Ascending aorta (tissue), 2 donors: ENCODE measurements at places on chromosomes 2 and 18.

- DNase-seq = no peak
- H3K4me3 ChIP-seq = no peak overlapping the region
- no peaks in the 10 kb centered on the region for H3K36me3 ChIP-seq
- H3K4me1 ChIP-seq = no peaks in the 10 kb centered on the region
These were observed 60.8 kb downstream of the MTHFD2 start for GRCh38 chr2:74259191-74259590.

- peaks cover 24% of the 10 kb centered on the region for H3K4me1 ChIP-seq
- no peak within 1 kb of the TSS for H3K4me3 ChIP-seq
- no peaks in the 10 kb centered on the region for H3K36me3 ChIP-seq
- H3K27me3 ChIP-seq = peaks cover 28% of the 10 kb centered on the region
These were observed at the start of gene PAX8 for GRCh38 chr2:113278742-113279139. TSS of gene PAX8 (minus strand) at chr2:113278921. CDS start at chr2:113278394, 527 bp downstream.

DNA sequence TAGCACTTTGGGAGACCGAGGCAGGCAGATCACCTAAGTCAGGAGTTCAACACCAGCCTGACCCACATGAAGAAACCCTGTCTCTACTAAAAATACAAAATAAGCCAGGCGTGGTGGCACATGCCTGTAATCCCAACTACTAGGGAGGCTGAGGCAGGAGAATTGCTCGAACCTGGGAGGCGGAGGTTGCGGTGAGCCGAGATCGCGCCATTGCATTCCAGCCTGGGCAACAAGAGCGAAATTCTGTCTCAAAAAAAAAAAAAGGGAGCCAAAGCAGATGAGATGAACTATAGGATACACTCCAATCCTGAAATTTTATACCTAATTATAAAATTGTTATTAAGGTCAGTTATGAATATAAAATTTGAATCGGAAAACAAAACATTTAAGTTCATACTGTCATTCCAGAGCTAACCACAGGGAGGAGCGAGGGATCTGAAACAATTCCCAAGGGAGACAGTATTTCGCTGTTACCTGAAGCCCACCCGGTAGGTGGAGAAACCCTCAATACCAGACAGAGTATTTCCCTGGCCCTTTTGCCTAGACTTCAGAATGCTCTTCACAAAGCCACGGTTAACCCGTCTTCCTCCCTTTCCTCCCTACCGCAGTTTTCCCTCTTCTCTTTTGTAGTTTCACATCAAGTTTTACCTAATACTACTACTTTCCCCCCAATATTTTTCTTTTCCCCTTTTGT is 1.4 kb downstream of the PPM1G start:
- no peak for DNase-seq
- H3K36me3 ChIP-seq = no peaks in the 10 kb centered on the region
- H3K4me3 ChIP-seq = peak overlapping the region; percentile 97
- H3K4me1 ChIP-seq = peaks cover 6% of the 10 kb centered on the region

- no peaks in the 10 kb centered on the region for H3K27me3 ChIP-seq
- H3K36me3 ChIP-seq = no peaks in the 10 kb centered on the region
- H3K4me1 ChIP-seq = no peaks in the 10 kb centered on the region
These were observed 2.9 kb upstream of the EPB41L3 start for GRCh38 chr18:5546660-5547059.

- no peak for DNase-seq
- peaks cover 40% of the 10 kb centered on the region for H3K36me3 ChIP-seq
- no peak overlapping the region for H3K27ac ChIP-seq
- no peak overlapping the region for H3K4me3 ChIP-seq
- H3K4me1 ChIP-seq = peaks cover 3% of the 10 kb centered on the region
These were observed 6.7 kb downstream of the TGIF1 start for GRCh38 chr18:3456686-3457069.

- no peaks in the 10 kb centered on the region for H3K27me3 ChIP-seq
- no peak overlapping the region for H3K4me3 ChIP-seq
- no peak for DNase-seq
- no peaks in the 10 kb centered on the region for H3K36me3 ChIP-seq
These were observed 91.6 kb upstream of the TANK start for GRCh38 chr2:161068670-161069069.

DNA sequence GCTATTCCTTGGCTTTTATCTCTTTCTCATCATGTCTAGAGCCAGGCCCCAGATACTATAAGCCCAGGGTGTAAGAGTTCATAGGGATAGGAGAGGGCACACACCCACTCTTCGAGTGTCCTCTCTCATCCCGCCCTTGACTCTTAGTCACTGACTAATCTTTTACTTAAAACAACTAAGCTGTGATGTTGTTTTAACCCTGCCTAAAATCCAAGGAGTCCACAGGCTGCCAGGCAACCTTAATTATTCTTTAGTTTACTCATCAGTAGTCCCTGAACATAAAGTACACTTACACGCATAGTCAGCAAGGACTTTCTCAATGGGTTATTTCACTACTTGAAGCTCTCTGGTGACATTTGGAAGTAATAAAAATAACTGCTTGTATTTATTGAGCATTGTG is 28.4 kb downstream of the GREB1L start:
- H3K36me3 ChIP-seq = no peaks in the 10 kb centered on the region
- peaks cover 2% of the 10 kb centered on the region for H3K4me1 ChIP-seq
- no peak overlapping the region for H3K27ac ChIP-seq
- DNase-seq = no peak
- H3K4me3 ChIP-seq = no peak overlapping the region

- no peaks in the 10 kb centered on the region for H3K27me3 ChIP-seq
- H3K27ac ChIP-seq = no peak overlapping the region
- H3K4me1 ChIP-seq = no peaks in the 10 kb centered on the region
- H3K4me3 ChIP-seq = no peak overlapping the region
- no peak for DNase-seq
These were observed 414.9 kb downstream of the PLCL1 start for GRCh38 chr2:198219292-198219691.

DNA sequence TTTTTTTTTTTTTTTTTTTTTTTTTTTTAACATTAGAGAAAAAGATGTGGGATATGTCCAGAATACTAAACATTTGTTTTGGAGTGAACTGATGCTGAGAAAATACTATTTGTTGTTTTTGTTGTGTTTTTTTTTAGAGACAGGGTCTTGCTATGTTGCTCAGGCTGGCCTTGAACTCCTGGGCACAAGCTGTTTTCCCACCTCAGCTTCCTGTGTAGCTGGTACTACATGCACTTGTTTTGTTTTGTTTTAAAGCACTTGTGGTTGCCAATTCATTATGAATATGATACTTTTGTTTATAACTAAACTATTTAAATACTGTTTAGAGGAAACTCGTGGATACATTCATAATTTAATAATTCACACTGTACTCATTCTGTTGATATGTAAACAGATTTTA is 33.4 kb upstream of the DYSF start:
- no peak overlapping the region for H3K27ac ChIP-seq
- H3K4me3 ChIP-seq = no peak overlapping the region
- no peak for DNase-seq
- no peaks in the 10 kb centered on the region for H3K4me1 ChIP-seq

GRCh38 chr2:75865083-75865482 is 154.4 kb upstream of the GCFC2 start:
- no peak overlapping the region for H3K4me3 ChIP-seq
- H3K36me3 ChIP-seq = no peaks in the 10 kb centered on the region
- no peaks in the 10 kb centered on the region for H3K27me3 ChIP-seq
- H3K4me1 ChIP-seq = no peaks in the 10 kb centered on the region
- no peak for DNase-seq
- H3K27ac ChIP-seq = no peak overlapping the region

DNA sequence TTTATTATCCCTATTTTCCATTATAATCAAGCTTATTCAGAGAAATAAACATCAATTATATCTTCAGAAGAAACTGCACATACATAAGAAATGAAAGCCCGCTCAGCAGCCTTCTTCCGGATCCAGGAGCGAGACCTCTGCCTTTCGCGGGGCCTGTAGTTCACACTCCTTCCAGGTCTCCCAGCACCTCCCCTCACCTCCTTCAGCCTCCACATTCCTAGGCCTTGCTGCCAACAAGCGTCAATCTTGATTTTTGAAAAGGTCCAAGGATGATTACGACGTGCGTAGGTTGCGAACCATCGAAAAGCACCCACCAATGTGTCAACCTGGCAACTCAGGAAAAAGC is 355 bp upstream of the KIDINS220 start:
- H3K27me3 ChIP-seq = no peaks in the 10 kb centered on the region
- peak overlapping the region; percentile 79 for H3K27ac ChIP-seq
- H3K36me3 ChIP-seq = no peaks in the 10 kb centered on the region
- H3K4me1 ChIP-seq = peaks cover 8% of the 10 kb centered on the region
- H3K4me3 ChIP-seq = peak overlapping the region; percentile 74

- no peaks in the 10 kb centered on the region for H3K27me3 ChIP-seq
- no peak for DNase-seq
- H3K27ac ChIP-seq = no peak overlapping the region
- no peaks in the 10 kb centered on the region for H3K4me1 ChIP-seq
- no peak overlapping the region for H3K4me3 ChIP-seq
These were observed 177.5 kb downstream of the CD8B2 start for GRCh38 chr2:106664669-106665068.

DNA sequence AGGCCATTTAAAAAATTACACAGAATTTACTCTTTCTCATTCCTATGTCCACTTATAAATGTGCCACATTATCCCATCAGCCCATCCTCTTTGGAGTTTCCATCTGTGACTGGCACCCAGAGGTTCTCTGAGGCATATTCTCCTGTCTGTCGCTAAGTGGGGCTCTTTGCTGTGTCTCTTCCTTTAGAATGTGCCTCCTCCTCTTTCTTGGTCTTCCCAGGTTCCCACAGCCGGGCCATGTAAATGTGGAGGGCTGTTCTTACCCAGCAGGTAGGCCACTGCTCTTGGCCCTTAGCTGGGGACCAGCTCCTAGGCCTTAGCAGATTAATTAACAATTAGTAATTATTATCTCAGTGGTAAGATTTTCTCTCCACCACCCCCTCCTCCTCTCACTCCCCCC is 167.0 kb downstream of the INSIG2 start:
- H3K27ac ChIP-seq = no peak overlapping the region
- no peaks in the 10 kb centered on the region for H3K4me1 ChIP-seq
- DNase-seq = no peak
- no peaks in the 10 kb centered on the region for H3K36me3 ChIP-seq
- H3K27me3 ChIP-seq = no peaks in the 10 kb centered on the region

GRCh38 chr2:23311186-23311585 is 73.8 kb upstream of the KLHL29 start:
- H3K4me1 ChIP-seq = no peaks in the 10 kb centered on the region
- no peak overlapping the region for H3K27ac ChIP-seq
- H3K36me3 ChIP-seq = no peaks in the 10 kb centered on the region
- no peak overlapping the region for H3K4me3 ChIP-seq
- no peaks in the 10 kb centered on the region for H3K27me3 ChIP-seq
- no peak for DNase-seq

DNA sequence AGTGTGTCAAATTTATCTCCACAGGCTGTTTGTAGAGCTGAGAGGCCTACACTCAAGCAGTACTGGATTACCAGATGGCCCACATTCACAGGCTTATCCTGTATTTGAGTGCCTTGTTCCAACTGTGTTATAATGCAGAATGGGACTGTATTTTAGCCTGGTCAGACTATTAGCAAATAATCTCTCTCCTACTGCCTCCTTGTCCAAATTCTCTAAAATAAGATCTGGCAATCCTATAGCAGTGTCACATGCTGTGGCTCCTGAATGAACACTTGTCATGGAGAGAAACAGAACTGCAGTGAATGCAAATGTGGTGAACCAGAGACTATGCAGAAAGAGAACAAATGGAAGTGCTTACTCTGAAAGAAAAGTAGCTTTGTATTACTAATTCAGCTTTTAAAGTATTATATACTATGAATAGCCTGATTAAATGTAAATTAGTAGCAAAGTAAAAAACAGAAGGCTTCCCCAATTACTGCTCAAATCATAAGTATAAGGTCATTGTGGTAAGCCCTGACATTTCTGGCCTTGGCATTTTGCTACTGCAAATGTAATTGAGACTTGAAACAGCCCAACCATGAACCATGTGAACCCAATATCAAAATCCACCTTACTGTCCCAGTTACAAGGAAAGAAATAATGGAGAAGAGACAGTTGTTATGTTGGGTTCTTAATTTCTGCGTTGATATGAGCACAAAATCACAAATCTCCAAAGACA is 80.0 kb downstream of the MAP4K3 start:
- H3K4me1 ChIP-seq = no peaks in the 10 kb centered on the region
- H3K27me3 ChIP-seq = no peaks in the 10 kb centered on the region
- no peak overlapping the region for H3K27ac ChIP-seq
- H3K4me3 ChIP-seq = no peak overlapping the region

GRCh38 chr2:207328944-207329386 is 163.2 kb upstream of the KLF7 start:
- no peak overlapping the region for H3K27ac ChIP-seq
- H3K27me3 ChIP-seq = no peaks in the 10 kb centered on the region
- H3K36me3 ChIP-seq = no peaks in the 10 kb centered on the region
- DNase-seq = no peak
- no peaks in the 10 kb centered on the region for H3K4me1 ChIP-seq

GRCh38 chr2:98811766-98812165 is 80.8 kb upstream of the MGAT4A start:
- DNase-seq = peak; percentile 7
- no peak overlapping the region for H3K27ac ChIP-seq
- no peak overlapping the region for H3K4me3 ChIP-seq
- H3K27me3 ChIP-seq = no peaks in the 10 kb centered on the region

GRCh38 chr2:26692897-26693849 is 651 bp downstream of the KCNK3 start:
- peak overlapping the region; percentile 79 for H3K27ac ChIP-seq
- peak overlapping the region; percentile 80 for H3K4me3 ChIP-seq
- H3K27me3 ChIP-seq = no peaks in the 10 kb centered on the region
- no peaks in the 10 kb centered on the region for H3K36me3 ChIP-seq
- peaks cover 19% of the 10 kb centered on the region for H3K4me1 ChIP-seq

DNA sequence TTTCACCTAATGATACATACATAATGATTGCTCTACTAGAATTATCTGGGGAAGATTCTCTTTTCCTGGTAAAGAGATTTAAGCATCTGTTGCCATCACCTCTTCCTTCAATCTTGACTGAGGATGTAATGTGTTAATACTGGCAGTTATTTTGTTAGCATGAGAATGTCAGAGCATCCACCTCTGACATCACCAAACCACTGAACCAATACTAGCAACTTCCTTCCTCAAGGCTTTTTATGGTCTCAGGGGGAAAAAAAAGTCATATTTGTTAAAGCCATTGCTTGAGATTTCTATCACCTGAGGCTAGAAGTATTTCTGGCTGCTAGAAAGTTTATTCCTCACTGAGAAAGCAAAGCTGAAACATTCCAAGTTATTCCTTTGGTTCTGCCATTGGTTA is 48.5 kb downstream of the DSEL start:
- no peaks in the 10 kb centered on the region for H3K27me3 ChIP-seq
- H3K27ac ChIP-seq = no peak overlapping the region
- H3K4me1 ChIP-seq = no peaks in the 10 kb centered on the region
- no peak for DNase-seq

DNA sequence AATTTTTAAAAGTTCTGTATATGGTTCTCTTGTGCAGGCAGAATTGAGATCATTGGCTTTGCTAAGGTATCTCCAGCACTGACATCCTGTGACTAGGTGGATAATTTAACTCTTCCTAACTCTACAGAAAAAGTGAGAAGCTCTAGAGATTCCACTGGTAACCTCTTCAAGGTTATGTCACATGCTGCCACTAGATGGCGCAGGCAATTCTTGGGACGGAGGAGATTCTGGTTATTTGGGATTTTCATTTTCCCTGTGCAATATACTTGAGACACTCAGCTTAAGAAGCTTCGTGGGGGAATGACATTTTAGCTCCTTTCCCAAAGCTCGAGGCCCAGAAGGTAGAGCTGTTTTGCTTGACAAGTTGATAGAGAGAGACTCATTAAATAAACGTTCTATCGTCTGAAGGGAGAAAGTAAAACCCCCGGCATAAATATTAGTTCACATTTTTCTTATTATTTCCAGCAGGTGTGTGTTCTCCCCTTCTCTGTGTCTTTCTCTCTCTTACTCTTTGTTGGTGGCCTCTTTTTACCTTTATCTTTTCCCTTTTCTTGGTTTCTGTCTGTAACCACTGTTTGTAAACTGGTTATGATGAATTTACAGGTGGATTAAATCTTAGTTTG is 26.6 kb upstream of the LANCL1 start:
- DNase-seq = peak; percentile 63
- no peaks in the 10 kb centered on the region for H3K36me3 ChIP-seq
- no peaks in the 10 kb centered on the region for H3K27me3 ChIP-seq
- no peaks in the 10 kb centered on the region for H3K4me1 ChIP-seq
- peak overlapping the region; percentile 30 for H3K4me3 ChIP-seq
- H3K27ac ChIP-seq = no peak overlapping the region
